ENCODE measurements at places on chromosomes 4 and X.

DNA sequence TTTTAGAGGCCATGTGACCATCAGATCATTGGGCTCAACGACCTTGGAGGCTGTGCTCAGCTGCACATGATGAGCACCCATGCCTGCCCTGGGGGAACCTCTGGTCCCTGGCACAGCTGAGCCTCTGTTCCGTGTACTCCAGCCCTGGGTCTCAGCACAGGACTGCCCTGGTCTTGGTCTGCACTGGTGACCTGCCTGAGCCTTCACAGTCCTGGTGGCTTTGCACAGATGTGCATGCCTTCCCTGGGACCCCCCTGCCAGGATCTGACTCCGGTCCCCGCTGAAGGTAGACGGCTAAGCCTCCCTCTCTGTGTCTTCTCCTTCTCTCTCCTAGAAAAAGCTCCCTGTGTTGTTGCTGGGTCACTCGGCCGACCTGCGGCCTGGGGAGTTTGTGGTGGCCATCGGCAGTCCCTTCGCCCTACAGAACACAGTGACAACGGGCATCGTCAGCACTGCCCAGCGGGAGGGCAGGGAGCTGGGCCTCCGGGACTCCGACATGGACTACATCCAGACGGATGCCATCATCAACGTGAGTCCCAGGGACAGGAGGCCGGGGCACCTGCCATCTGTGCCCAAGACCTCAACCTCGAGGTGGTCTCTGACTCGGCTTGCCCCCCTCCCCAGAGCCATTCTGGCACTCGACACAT lies 21.6 kb downstream of the HTRA3 start:
- no peak for DNase-seq

DNA sequence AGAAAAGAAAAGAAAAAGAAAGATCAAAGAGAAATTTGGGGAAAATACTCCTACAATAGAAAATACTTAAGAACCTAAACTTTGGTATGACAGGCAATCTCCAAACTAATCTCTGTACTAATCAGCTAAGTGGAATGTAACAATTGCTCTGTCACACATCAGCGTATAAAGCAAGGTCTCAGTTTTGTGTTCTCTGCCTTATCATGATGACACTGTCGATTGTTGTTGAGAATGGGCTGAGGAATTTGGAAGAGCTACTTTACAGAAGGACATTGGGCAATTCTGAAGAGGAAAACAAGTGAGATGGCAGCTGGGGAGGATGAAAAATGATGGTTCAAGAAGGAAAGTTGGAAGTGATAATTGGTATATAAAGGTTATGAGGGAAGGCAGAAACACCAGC lies 486.0 kb upstream of the HTR2C start:
- DNase-seq, result no peak

GRCh38 chrX:14864631-14865030 lies 8.2 kb downstream of the FANCB start:
- no peak for DNase-seq

DNA sequence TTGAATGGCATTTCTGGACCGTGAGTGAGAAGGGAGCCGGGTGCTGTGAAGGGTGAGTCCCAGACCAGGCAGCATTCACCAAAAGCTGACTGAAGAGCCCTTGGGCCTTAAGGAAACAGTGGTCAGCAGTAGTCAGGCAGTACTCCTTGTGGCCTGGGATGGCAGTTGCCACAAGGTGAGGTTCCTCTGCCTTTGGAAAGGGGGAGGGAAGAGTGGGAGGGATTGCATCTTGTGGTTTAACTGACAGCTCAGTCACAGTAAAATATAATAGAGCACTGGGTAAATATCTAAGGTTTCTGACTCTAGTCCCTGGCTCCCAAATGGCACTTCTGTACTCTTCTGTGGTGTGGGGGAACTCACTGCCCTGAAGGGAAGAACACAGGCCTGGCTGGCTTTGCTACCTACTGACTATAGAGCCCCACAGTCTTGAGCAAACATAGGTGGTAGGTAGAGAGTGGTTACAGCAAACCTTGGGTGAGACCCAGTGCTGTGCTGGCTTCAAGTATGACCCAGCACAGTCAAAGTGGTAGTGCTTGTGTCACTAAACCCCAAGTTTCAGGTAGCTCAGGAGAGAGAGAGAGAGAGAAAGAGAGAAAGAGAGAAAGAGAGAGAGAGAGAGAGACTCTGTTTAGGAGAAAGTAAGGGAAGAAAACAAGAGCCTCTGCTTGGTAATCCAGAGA lies 154.2 kb downstream of the TEX11 start:
- DNase-seq, result no peak

- no peak for DNase-seq
Measured at GRCh38 chr4:184628103-184628502, 21.1 kb downstream of the CASP3 start.

GRCh38 chr4:45409536-45409935 lies 683.2 kb upstream of the GNPDA2 start:
- no peak for DNase-seq

GRCh38 chrX:148556498-148556897 lies 56.1 kb downstream of the AFF2 start:
- no peak for DNase-seq

- DNase-seq, result no peak
Measured at GRCh38 chrX:1084689-1085088, 127.8 kb downstream of the CRLF2 start.

GRCh38 chr4:143782521-143782920 lies 82.0 kb upstream of the FREM3 start:
- no peak for DNase-seq

DNA sequence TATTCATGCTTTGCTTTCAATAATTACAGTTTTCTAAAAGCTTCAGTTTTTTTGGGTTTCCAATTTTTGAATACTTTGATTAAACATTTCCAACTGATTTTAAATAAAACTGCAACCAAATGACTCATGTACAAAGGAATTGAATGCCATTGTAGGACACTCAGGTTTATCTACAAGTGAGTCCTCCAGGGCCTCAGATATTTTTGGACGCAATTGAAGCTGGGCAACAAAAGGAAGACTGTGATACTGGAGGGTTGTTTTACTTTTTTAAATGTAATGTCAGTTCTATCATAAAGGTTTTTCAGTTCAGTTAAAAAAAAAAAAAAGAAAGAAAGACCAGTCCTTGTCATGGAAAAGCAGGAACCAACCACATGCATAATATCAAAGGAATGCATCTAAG lies 64.2 kb downstream of the MAGEA10 start:
- DNase-seq, result no peak

DNA sequence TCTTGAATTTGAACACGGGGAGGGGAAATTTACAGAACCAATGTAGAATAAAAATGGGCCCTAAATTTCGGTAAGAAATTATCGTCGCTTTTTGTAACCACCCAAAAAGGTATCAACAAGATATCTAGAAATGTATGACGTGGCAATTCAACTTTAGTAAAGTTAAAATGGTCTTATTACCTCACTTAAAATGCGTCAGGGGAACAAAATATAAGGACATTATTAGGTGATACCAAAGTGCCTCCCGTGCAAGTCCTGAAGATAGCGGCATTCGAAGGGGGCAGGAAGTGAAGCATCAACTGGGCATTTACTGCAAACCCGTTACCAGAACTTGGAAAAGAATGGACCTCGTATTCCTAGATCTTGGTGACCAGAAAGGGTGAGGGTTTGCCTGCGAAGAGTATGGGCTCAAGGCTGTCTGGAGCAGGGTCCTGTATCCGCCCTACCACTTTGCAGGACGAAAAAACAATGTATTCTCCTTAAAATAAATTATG lies 980 bp downstream of the AP1S2 start:
- no peak for DNase-seq

DNA sequence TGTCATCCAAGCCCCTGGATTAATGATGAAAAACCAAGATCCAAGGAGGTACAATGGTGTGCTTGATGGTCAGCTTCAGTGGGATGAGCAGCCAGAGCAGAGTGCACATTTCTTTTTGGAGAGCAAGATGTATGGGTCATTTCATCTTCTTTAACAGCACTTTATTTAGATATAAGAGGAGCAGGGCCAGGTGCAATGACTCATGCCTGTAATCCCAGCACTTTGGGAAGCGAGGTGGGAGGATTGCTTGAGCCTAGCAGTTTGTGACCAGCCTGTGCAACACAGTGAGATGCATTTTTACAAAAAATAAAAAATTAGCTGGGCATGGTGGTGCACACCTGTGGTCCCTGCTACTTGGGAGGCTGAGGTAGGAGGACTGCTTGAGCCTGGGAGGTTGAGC lies 45.3 kb upstream of the MAP3K15 start:
- DNase-seq, result no peak

- no peak for DNase-seq
Measured at GRCh38 chr4:187555174-187555573, 440.4 kb upstream of the ZFP42 start.

- no peak for DNase-seq
Measured at GRCh38 chr4:54165011-54165410, 64.1 kb upstream of the PDGFRA start.

GRCh38 chr4:181966104-181966551 lies 277.1 kb upstream of the TENM3 start:
- no peak for DNase-seq

DNA sequence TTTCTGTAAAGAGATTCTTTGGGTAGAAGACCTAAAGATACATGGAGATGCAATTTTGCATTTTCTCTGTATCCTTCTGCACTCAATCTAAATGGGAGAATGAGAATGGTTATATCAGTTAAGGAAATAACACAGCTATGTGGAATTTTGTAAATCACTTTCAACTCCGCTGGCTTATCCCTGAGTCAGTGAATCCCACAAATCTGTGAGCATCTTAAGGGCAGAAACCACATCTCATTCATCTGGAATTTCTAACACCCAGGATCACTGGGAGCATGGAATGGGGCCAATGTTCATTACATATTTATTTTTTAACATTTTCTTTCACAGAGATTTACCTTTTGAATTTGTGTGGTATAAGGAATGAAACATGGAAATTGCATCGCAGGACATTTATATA lies 167.8 kb downstream of the CFAP47 start:
- no peak for DNase-seq

GRCh38 chr4:186030399-186030775 lies 38.6 kb upstream of the TLR3 start:
- no peak for DNase-seq

GRCh38 chrX:129798888-129799287 lies 19.1 kb downstream of the SASH3 start:
- DNase-seq, result no peak

DNA sequence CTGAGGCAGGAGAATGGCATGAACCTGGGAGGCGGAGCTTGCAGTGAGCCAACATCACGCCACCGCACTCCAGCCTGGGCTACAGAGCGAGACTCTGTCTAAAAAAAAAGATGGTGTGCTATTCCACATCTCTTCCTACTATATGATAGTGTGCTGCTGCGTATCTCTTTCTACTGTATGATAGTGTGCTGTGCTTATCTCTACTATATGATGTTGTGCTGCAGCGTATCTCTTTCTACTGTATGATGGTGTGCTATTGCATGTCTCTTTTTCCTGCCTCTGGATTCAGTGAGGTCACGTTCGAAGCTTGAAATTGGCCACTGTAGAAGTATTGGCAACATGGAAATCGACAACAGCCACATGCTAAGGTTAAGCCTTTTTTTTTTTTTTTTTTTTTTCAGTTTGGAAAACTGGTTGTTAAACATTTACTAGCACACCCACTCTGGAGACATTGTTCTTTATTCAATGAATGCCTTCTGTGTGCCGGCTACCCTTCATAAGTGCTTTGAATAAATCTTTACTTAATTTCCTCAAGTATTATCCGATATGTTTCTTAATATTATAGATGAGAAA lies 31.0 kb downstream of the ARFIP1 start:
- DNase-seq, result no peak

DNA sequence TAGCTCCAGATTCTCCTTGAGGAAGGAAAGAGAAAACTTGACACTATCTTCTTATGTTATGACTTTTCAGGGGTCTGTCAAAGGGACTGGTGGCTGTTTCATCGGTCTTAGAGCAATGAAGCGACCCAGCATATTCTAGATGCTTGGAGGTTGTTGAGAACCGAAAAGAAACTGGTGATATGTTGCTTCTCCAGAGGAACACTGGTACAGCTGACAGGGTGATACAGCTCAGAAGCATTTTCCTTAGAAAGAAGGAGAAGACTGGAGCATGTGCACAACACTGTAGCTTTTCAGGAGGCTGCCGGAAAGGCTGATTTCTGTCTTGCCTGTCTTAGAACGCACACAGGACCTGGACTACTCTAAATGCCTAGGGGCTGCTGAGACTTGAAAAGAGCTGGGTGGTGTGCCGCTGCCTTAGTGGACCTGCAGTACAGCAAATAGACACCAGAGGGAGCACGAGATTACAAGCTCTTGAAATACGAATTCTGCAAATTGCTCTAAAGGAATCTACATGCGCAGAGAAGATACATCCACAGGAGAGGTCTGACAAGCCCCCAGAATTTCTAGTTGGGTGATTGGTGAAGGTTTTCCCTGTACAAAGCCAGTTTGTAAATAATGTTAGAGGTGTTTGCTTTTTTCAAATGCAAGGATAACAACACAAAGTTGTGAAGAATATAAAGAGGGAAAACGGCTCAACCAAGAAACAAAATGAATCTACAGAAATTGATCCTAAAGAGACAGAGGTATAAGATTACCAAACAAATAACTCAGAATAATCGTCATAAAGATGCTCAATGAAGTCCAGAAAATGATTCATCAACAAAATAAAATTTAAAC lies 223.1 kb upstream of the DMD start:
- peak; percentile 34 for DNase-seq

GRCh38 chrX:136906921-136907510 lies 26.5 kb upstream of the RBMX start:
- DNase-seq, result no peak

GRCh38 chr4:106312377-106312776 lies 3.6 kb downstream of the TBCK start:
- DNase-seq, result no peak

DNA sequence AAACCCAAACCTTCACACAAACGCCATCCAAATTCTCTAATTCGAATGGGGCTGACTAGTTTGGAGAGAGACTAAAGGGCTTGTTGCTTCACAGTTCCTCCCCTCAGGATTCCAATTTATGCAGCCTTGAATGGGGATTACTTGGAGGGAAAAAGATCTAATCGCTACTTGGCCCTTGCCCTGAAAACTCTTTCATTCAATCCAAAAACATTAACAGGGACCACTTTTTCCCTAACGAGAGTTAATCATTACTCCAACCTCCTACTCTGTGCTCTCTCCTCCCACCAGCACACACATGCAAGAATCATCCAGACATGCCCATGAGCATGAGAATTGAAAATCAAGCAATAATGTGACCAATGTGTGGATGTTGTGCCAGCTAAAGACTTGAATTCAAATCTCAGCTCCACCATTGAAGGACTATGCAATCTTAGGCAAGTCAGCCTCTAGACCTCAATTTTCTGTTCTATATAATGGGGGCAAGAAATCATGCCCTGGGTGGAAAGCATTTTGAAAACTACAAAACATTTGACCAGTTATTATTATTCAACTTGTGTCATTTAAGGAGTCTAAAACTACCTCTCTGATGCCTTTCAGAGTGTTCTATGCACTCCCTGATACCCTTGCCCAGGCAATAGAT lies 34.3 kb upstream of the GPC3 start:
- DNase-seq, result no peak

DNA sequence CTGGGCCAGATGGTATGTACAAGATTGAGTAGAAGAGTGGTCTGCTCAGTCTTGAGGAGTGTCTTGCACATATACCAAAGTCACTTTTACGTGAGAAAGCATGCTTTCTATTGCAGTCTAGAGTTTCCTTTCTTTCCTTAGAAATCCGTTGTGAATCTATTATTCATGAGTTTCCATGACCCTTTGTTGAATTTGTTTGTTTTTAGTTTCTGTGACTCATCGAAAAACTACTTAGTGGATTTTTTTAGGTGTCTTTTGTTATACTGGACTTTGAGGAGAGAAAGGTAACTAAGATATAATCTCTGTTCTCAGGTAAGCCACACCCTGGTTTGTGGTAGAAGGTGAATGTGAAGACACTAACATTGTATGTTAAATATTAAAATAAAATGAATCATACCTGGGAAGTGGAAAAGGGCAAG lies 23.0 kb downstream of the GALNT7 start:
- DNase-seq, result no peak
